ENCODE measurements at places on chromosomes 7 and 10.
A peak's percentile ranks its signal among the peaks of the same experiment; 100 is the strongest.

GRCh38 chr10:129381741-129382140, 85.3 kb upstream of the MGMT start:
- no peak for DNase-seq

- no peak for DNase-seq
Measured at GRCh38 chr7:3370068-3370830, 69.2 kb downstream of the SDK1 start.

DNA sequence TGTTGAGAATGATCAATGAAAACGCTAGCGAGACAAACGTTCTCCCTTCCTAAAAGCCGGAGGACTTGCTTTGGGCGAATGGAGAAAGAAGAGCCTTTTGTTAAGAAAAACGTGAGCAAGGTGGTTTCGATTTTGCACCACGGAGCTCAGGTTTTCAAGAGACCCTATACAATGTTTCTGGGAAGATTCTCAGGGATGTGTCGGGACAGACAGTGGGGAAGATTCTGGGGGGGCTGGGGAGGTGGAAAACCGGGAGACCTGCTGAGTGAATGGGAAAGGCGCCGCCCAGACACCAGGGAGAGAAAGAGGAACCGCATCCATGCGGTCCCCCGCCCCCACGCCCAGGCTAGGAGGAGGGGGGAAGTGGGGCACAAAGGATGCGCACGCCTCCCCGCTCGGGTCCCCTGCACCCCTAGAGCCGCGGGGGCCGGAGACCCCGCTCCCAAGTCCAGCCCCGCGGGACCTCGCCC, 745 bp downstream of the YWHAG start:
- peak; percentile 58 for DNase-seq

GRCh38 chr10:46523119-46523961, 33.1 kb downstream of the GPRIN2 start:
- no peak for DNase-seq

- DNase-seq: no peak
Measured at GRCh38 chr10:133230044-133230361, at the start of gene UTF1. UTF1 (plus strand) TSS chr10:133230217; CDS start chr10:133230289, 72 bp downstream.

DNA sequence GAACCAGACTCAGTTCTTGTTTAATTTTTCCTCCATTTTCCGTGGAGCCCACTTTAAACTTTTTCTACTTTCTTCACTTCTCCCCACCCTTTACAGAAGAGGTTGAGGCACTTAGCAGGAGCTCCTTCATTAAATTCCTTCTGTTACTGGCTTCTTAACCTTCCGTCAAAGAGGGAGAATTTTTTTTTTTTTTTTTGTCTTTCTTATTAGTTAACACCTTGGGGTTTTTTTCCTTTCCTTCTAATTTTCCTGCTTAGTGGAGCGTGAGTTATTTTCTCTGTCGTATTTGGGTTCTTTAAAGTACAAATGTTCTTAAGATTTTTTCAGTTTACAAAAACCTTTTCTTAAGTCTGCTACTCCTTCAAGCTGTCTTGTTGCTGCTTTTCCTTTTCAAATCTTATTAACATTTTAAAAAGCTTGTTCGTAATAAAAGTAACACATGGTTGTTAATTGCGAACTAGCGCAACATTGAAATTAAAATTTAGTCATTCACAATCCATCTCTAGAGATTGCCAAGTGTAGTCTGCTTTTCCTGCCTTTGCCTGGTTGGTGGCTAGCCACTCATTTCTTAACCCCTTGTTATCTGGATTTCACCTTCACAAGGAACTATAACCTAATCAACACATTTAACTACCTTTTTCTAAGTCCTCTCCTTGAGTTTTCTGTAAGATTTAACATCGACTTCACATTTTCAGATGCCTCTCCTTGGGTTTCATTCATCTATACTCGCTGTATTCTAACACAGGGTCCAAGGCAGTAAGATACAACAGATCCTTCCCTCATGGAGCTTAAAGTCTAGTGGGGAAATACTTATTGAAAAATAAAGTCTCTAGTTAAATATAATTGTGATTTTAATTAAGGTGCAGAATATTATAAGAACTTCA, 2.0 kb downstream of the BMPR1A start:
- no peak for DNase-seq

DNA sequence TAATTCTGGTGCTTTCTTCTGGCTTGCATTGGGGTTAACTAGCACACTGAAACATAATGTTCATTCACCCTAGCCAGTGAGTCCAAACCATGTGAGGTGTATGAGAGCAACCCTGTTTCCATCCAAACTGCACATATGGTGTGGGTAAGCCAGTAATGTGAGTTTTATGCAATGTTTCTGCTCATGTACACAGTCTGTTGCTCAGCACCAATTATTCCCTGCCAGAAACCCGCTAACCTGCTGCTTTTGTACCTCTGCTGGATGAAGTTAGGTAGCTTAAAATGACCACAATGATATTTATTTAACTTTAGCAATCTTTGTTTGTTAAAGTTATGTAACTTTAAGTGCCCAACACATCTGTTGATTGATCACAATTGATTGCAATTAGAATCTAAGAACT, 93.7 kb upstream of the RPA3 start:
- no peak for DNase-seq

GRCh38 chr7:113774182-113774807, 144.5 kb downstream of the PPP1R3A start:
- DNase-seq: no peak

DNA sequence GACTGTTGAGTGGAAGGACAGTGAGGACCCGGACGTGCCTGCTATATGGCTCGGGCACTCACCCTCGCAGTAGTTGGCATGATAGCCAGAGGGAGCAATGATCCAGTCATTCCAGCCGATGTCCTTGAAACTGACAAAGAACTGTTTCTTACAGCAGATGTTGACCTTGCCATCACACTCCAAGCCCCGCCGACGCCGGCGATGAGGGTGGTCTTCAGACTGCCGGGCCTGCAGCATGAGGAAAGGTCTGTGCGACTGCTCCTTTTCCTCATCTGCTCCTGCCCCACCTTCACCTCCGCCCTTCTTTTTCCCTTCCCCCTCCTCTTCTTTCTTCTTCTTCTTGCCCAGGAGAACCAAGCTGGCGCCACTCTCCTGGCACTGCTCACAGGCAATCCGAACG, 13.1 kb downstream of the INHBA start:
- DNase-seq: no peak

DNA sequence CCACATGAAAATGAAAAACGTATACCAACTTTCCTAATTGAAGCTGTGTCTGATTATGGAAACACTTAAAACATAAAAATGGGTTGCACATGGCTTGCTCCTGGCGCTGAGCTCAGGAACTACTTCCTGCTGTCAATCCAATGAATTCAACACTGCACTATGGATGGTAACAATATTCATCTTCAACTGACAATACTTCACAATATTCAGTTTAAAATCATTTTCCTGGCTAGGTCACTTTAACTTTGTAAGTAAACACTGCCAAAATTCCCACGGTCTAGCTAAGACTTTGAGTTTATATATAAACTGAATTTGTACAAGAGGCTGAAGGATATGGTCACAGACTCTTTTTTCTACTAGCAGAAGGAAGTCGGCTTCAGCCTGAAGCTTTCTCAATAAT, 556.9 kb downstream of the TNS3 start:
- DNase-seq: no peak

GRCh38 chr7:94509264-94509886, at the start of gene CASD1:
CASD1 (plus strand) TSS chr7:94509809; CDS start chr7:94510085, 276 bp downstream.
- peak; percentile 61 for DNase-seq

- DNase-seq: no peak
Measured at GRCh38 chr7:39130274-39130673, 152.6 kb downstream of the POU6F2 start.

DNA sequence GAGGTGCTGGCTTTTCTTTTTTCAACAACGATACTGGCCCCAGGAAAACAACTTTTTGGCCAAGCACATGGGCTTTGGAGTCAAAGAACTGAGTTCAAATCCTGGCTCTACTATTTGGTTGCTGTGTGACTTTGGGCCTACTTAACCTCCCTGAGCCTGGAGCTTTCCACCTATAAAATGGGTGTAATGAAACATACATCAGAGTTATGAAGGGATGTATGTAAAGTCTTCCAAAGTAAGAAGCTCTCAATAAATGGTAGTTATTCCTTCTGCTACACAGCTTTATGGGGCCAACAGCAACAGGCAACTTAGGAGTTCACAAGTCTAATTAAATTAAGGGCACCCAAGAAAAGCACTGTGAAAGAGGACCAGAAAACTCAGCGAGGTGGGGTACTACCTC, 33.0 kb downstream of the ZNF777 start:
- DNase-seq: no peak

- no peak for DNase-seq
Measured at GRCh38 chr7:88083883-88084282, 136.0 kb downstream of the SRI start.

DNA sequence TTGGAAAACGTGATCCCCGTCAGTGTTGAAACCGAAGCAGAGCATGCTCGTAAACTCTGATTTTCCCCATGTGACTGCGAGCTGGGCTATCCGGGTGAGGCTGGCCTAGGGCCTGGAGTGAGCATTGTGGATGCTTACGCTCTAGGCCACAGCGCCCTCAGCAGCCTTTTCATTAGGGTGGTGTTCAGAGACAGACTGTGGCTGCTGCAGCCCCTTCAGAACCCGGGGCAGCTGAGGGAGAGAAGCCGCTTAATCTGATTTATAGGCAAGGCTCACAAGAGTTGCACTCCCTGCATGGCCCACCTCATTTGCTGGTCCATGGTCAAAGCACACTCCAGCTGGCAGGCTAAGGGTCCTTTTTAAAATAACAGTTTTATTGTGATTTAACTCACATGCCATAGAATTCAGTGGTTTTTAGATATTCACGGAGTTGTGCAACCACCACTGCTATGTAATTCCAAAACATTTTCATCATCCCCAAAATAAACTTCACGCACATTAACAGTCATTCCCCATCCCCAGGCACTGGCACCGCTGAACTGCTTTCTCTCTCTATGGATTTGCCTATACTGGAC, 72.5 kb downstream of the SYPL1 start:
- no peak for DNase-seq

- DNase-seq: no peak
Measured at GRCh38 chr10:83666762-83667161, 472.5 kb upstream of the GHITM start.

DNA sequence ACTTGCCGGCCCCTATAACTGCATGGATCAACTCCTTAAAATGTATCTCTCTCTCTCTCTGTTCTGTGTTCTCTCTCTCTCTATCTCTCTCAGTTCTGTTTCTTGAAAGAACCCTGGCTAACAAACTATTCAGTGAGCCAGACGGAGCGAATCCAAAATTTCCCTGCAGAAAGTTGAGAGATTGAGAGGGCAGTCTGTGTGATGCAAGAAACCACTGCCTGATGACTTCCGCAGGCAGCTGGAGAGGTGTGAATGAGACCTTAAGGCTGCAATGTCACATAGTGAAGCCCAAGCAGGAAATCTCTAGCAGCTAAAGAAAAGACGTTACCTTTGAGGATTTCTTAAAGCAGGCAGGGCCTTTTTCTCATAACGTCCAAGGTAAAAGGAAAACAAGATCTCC, 17.3 kb downstream of the FAM107B start:
- DNase-seq: no peak

- DNase-seq: no peak
Measured at GRCh38 chr10:3648170-3648569, 136.8 kb downstream of the KLF6 start.

- DNase-seq: no peak
Measured at GRCh38 chr10:24951201-24952142, 934 bp downstream of the PRTFDC1 start.

DNA sequence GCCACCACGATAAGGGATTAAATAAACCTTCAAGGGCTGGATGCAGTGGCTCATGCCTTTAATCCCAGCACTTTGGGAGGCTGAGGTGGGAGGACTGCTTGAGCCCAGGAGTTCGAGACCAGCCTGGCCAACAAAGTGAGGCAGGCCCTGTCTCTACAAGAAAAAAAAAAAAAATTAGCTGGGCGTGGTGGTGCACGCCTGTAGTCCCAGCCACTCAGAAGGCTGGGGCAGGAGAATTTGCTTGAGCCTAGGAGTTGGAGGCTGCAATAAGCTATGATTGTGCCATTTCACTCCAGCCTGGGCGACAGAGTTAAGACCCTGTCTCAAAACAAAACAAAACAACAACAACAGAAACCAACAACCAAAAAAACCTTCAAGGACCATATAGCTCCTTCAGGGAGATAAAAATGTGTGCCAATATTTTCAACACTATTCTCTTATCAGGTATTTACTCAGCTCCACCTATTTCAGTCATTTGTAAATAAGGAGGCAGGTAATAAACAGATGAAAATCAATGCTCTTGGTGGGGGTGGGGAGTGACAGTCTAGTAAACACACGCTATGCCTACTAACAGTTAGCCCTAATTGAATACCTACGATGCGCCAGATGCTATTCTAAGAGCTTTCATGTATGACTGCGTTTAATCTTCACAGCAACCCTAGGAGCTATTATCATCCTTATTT, 13.2 kb downstream of the BAIAP2L1 start:
- DNase-seq: no peak

GRCh38 chr7:119647286-119647685, 625.7 kb upstream of the KCND2 start:
- no peak for DNase-seq

DNA sequence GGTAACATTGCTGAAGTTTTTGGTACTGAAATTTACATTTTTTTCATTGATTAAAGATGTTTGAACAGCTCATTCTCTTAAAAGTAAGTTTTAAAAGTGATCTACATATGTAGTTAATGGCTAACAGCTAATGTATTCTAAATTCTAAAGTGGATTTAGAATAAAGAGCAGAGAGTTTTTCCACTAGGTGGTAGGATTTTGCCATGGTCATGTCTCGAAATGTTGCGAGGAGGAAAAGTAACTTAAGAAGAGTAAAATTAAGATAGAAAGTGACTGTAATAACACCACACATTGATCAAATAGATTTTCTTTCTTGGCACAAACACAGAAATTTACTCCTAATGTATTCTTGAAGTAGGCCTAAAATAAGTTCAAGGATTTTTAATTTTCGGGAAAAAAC, 19.8 kb downstream of the LSMEM1 start:
- no peak for DNase-seq

Data from stimulated activated CD4-positive, alpha-beta T cell treated with anti-CD3 and anti-CD28 coated beads, Interleukin-4, amount 100 ng/mL, for 4 hours (primary cell).